GDM1 (cell line): ENCODE measurements at places on chromosomes 3 and 15.
A peak's percentile ranks its signal among the peaks of the same experiment; 100 is the strongest.

GRCh38 chr3:50299929-50300680 lies 900 bp upstream of the HYAL3 start:
- DNase-seq = peak; percentile 49

DNA sequence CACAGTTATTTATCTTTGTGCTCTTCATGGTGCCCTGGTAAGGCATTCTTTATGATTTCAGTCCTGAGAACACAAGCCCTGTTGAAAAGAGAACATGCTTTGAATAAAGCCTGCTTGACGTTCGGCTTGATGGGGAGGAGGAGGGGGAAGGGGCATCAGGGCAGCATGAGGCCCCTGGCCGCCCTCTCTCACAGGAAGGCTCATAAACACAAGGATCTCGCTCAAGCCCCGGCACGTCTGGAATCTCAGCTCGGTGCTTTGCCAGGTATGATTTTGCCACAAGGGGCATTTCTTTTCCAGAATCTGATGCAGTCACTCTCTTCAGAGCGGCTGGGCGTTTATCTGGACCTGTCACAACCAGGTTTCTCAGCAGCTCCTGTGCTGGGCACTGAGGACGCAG lies 129.4 kb downstream of the DNAJB8 start:
- DNase-seq = no peak

DNA sequence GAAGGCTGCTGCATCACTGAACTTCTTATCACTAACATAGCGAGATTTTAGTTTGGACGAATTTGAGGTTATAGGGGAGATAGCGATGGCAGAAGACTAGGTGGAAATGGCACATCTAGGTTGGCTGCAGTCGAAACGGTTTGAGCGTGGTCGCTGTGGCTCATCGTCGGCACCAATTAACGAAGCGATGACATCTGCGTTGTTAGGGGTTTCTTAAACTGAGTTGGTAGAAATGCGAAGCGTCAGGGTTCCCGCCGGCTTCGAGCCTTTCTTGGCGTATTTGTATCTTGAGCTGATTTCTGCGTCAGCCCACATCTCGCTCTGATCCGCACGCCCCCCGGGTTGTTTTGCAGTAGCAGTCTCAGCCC lies 319 bp downstream of the LNP1 start:
- no peak for DNase-seq

GRCh38 chr3:44235604-44236484 lies 5.8 kb upstream of the TOPAZ1 start:
- peak; percentile 56 for DNase-seq

GRCh38 chr15:73305331-73306211 lies 63.2 kb downstream of the HCN4 start:
- peak; percentile 32 for DNase-seq

- no peak for DNase-seq
Measured at GRCh38 chr3:105728771-105729312, 140.0 kb downstream of the CBLB start.

GRCh38 chr3:116339441-116340028 lies 105.8 kb downstream of the LSAMP start:
- no peak for DNase-seq

- no peak for DNase-seq
Measured at GRCh38 chr3:127682561-127682960, 9.8 kb downstream of the ABTB1 start.

GRCh38 chr15:40336744-40337122 lies 4.0 kb downstream of the CCDC9B start:
- peak; percentile 47 for DNase-seq

- no peak for DNase-seq
Measured at GRCh38 chr3:88362428-88362827, 212.7 kb downstream of the C3orf38 start.
